ENCODE measurements at places on chromosomes 12 and 14. TPM values are rescaled to one million over a fixed set of nuclear protein-coding genes. Genes with fewer than 3 reads are reported as not detected.

Gene TSPAN19
- total RNA-seq, result not detected

DNA sequence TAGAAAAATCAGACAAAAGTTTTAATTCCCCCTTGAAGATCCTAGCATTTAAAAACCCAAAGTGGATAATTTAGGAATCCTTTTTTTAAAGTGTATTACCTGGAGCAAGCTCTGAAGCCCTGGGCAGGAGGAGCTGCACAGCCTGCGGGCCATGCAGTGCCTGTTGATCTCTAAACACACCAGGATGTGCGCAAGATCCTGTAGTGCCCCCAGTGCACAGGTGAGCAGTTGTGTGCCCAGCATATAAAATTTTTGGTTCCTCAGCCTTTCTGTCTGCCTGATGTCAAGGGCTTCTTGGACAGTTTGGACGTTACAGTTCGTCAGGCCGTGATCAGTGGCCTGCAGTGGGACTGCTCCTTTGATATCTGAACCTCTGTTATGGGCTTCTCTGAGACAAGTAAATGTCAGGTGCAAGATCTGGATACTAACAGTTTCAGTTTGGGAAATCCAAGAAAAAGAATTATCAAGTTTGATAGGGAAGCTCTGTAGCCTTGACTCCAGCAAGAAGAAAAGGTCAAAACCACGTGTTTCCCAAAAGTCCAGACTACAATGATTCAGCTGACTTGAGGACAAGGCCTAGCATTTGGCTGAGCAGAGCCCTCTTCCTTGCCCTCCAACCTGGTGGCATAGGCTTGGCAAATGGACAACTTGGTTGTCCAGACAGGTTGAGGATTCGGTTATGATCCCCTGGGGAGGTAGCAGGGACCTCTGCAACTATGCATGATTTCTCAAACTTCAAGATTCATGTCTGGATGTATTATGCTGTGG, 1.0 kb downstream of the ATXN7L3B start:
- peak; percentile 12 for DNase-seq

DNA sequence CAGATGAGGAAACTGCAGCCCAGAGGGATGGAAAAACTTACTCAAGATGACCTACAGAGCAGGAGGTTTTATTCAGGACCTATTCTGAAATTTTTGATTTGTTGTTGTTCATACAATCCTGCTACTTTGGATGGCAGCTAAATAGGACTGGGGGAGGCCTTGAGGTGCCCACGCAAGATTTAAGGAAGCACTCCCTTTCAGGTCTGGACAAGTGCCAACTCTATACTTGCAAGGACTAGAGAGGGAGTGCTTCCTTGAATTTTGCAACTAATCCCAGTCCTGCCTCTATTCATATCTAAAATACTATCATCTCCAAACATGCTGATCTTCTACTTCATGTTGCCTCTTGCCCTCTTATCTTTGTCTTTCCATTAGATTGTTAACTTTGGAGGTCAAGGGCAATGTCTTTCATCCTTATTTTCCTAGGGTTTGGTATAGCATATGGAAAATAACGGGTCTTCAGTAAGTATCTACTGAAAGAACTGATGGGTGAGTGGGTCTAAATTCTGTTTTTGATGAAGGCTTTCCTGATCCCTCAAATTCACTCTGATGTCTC, 28.6 kb upstream of the PPM1H start:
- no peak for DNase-seq

Gene NANOG
- total RNA-seq, result 0.03 TPM

DNA sequence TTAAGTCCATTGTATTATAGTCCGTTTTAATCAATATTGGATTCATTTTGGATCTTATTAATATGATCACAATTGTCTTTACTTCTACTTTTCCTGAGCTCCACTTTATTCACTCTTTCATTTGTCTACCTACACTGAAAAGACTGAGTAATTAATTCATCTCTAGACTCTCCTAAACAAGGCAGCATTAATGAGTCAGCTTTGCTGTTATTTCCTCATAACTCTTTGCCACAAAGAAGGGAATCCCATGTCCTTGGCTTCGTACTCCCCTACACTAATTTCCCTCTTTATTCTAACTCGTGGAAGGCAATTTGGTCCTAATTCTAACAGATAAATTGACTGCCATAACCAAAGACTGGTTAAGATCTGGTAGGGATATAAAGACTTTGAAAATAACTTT, 91.9 kb downstream of the ARMH4 start:
- no peak for DNase-seq

GRCh38 chr12:51678086-51678724, 87.2 kb downstream of the SCN8A start:
- DNase-seq, result peak; percentile 78

Gene ABHD12B
- not detected for total RNA-seq

Gene RFX4
- total RNA-seq, result not detected

GRCh38 chr14:32074887-32075572, 2.1 kb upstream of the ARHGAP5 start:
- DNase-seq, result no peak

Measured in myocyte (in vitro differentiated cells).